CD4-positive, alpha-beta T cell treated with Interferon gamma for 1 hour (primary cell): ENCODE measurements at places on chromosomes 7 and 10.

- no peak for DNase-seq
These were observed 310.4 kb upstream of the PHF14 start for GRCh38 chr7:10662982-10663884.

GRCh38 chr10:113402602-113403001 lies 150.3 kb upstream of the HABP2 start:
- DNase-seq, result no peak

GRCh38 chr7:92622685-92623084 lies 32.5 kb upstream of the FAM133B start:
- DNase-seq, result no peak

- DNase-seq, result peak; percentile 38
These were observed 165.8 kb upstream of the KLF6 start for GRCh38 chr10:3950676-3951275.

DNA sequence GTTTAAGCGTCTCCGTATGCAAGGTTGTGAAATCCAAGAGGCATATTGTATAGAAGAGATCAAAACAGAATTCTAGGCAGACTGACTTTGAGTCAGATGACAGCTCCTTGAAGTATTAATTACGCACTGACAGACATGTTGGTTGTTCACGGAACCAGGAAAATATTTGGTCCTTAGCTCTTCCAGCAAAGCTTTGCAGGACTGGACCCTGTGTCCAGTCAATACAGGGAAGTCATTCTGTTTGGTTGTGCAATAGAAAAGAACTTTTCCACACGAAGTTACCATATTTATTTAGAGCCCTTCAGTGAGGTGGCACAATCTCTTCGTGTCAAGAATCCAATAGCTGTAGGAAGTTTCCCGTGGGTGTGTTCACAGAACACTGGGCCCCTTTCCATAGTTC lies 205.3 kb downstream of the ARHGAP21 start:
- no peak for DNase-seq

DNA sequence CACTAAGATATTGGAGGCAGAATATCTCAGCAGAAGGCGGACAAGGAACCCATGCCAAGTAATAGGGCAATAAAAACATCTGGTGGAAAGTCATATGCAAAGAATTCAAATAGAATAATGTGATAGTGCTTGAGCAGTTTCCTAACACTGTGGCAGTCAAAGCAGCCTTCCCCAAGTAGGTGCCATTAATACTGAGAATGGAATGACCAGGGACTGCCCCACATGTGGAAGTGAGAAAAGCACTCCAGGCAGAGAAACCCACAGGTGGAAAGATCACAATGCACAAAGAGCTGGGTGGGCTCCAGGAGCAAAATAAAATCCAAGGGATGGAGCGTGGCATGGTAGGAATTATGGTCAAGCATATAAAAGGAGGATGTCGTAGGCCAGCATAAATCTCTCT lies 64.4 kb upstream of the NME8 start:
- DNase-seq, result no peak

DNA sequence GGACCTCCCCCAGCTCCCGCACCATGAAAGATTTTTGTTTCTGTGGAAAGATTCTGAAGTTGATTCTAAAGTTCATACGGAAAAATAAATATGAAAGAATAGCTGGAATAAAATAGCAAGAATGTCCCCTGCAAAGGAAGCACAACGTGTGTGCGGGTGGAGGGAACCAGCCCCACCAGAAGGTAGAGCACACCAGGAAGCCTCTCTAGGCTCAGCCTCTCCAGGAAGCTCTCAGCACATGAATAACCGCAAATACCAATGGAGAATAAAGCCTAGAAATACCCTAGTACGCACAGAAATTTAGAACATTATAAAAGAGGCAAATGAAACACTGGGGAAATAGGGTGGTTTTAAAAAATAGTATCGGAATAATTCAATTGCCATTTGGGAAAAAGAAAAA lies 24.6 kb upstream of the FAM170B start:
- DNase-seq, result no peak

- no peak for DNase-seq
These were observed 47.8 kb upstream of the PCLO start for GRCh38 chr7:83210479-83210878.

GRCh38 chr10:129950676-129951075 lies 13.4 kb downstream of the EBF3 start:
- no peak for DNase-seq

- no peak for DNase-seq
These were observed 252.7 kb downstream of the NEBL start for GRCh38 chr10:20644421-20644820.

DNA sequence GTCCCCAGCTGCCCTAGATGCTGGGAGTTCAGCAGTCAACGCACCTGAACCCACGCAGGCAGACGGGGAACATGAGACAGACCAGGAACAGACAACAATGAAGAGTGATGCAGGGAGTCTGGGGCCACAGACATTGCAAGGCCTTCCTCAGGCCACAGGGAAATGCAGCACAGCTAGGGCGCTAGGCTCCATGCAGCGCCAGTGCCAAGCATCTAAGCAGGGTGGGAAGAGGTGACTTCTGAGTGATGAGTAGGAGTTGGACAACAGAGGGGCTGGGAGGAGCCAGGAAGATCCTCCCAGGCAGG lies 7.7 kb upstream of the RET start:
- no peak for DNase-seq

DNA sequence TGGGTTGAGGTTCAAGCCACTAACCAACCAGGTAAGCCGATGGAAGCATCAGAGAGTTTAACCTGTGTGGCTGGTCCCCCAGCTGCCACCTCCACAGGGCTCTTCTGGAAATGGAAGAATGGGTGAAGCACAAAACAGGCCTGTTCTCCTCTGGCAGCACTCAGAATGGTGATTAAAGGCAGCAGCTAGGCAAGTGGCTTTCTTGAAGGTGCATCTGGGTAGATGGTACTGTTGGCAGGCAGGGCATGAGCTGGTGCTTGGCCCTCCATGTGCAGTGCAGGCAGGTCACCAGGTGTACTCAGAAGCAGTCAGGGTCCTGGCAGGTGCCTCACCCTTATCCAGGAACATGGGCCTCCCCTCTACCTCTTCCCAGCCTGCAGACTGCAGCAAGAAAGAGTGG lies 11.5 kb downstream of the AKR1E2 start:
- no peak for DNase-seq

DNA sequence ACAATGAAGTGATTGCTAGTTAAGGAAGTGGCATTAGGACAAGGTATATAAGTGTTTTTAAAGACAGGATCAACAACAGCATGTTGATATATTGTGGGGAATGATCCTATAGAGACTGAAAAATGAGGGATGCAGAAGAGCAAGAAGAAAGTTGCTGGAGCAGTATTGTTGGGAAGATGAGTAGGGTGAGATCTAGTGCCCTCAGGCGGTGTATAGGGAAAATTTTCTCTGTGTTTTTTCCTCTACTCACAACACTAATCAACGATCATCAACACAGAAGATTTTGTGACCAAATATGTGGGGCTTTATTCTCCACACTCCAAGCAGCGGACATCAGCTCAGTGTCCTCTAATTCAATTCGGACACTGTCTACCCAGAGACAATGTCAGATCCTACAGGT lies 9.6 kb upstream of the PTTG1IP2 start:
- no peak for DNase-seq

DNA sequence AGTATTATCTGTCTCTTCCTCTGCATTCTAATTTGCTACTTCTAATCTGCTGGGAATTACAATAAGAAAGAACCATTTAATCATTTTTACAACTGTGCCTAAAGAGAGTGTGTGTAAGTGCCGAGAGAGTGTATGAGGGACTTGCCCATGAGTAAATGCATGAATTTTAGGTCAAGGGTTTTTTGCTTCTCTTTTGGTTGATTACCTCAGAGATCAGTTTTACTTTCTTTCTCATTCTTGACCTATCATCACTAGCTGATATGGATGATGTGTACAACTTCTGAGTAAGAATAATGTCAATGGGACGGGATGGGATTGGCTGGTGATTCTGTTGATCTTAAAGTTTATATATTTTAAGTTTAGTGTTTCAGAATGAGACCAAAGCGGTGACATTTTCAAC lies 47.8 kb downstream of the IKZF1 start:
- no peak for DNase-seq

DNA sequence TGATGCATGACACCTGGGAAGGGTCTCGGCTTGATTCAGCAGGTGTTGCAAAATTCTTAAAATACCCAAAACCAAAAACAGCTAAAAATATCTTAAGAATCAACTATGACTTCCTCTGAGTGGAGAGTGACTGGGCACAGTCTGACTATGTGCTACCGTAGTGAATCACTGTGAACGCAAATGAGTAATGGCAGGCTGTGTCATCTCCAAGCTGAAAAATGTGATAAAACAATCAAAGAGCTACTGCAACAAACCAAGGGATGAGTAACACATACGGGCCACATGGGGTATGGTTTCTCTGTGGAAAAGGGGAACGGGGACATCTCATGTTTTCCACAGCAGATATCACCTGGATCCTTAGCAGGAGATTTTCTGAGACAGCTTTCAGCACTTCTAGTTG lies 127.5 kb downstream of the ABCA13 start:
- no peak for DNase-seq

- DNase-seq, result no peak
These were observed 103.3 kb upstream of the IGFBP3 start for GRCh38 chr7:46024263-46024916.

- no peak for DNase-seq
These were observed 168.0 kb downstream of the SORCS1 start for GRCh38 chr10:106996510-106996909.

GRCh38 chr10:118278649-118279048 lies 63.5 kb downstream of the FAM204A start:
- no peak for DNase-seq

GRCh38 chr10:100509241-100509840 lies 10.3 kb downstream of the SEC31B start:
- DNase-seq, result peak; percentile 12
